ENCODE measurements at places on chromosomes 7 and 10. TPM values are rescaled to one million over a fixed set of nuclear protein-coding genes. Genes with fewer than 3 reads are reported as not detected.

DYDC2 gene
- total RNA-seq: 2.6 TPM

DOCK4 gene
- 4.9 TPM for total RNA-seq

ASB4 gene
- total RNA-seq: not detected

HIBADH gene
- 20.8 TPM for total RNA-seq

AOAH gene
- 0.39 TPM for total RNA-seq

TRPV6 gene
- total RNA-seq: 0.81 TPM

SEMA3A gene
- 60.0 TPM for total RNA-seq

MRPS17 gene
- 25.9 TPM for total RNA-seq

PIK3AP1 gene
- total RNA-seq: 1.7 TPM

LRRN3 gene
- total RNA-seq: 1.0 TPM

SPDYE11 gene
- not detected for total RNA-seq

BTBD16 gene
- not detected for total RNA-seq

JAKMIP3 gene
- total RNA-seq: 0.50 TPM

GIMAP6 gene
- not detected for total RNA-seq

TRIL gene
- total RNA-seq: 3.1 TPM

FAM237B gene
- total RNA-seq: not detected

CYP3A4 gene
- total RNA-seq: not detected

PAX4 gene
- not detected for total RNA-seq

TACR2 gene
- total RNA-seq: not detected

SDK1 gene
- 8.4 TPM for total RNA-seq

ZNF775 gene
- total RNA-seq: 9.7 TPM

LIPF gene
- total RNA-seq: not detected

STAMBPL1 gene
- 4.6 TPM for total RNA-seq

PTPN20 gene
- total RNA-seq: not detected

TMEM213 gene
- total RNA-seq: not detected

UNC5B gene
- total RNA-seq: 28.4 TPM

ANAPC16 gene
- total RNA-seq: 66.6 TPM

CTTNBP2 gene
- total RNA-seq: 15.7 TPM

FAM180A gene
- not detected for total RNA-seq

KIF5B gene
- total RNA-seq: 70.5 TPM

CXCL12 gene
- total RNA-seq: 28.3 TPM

HECW1 gene
- 5.0 TPM for total RNA-seq

EPDR1 gene
- total RNA-seq: 5.3 TPM

COA1 gene
- total RNA-seq: 138 TPM

ENKUR gene
- 0.26 TPM for total RNA-seq

NPY4R2 gene
- total RNA-seq: 0.13 TPM

ITGA8 gene
- not detected for total RNA-seq

STEAP1 gene
- 4.1 TPM for total RNA-seq

UPK3BL1 gene
- total RNA-seq: 12.4 TPM
